ENCODE measurements at places on chromosomes 4 and X.

DNA sequence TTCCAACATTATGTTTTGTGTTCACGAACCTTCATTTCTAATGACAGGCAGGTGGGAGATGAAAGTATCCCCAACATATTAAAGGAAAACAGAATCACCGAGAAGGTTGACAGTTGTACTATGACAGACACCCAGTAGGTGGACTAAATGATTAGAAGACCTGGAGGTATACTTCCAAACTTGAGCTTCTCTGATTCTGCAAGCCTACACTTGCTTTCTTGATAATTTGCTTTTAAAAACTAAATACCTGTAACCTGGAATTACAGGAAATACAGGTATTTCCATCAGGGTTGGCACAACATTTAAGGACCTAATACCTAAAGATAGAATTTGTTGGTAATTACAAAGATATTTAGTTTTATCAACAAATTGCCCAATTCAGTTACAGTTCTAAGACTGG, 43.4 kb downstream of the C4orf51 start:
- DNase-seq, result no peak

- no peak for DNase-seq
Measured at GRCh38 chr4:183118585-183118984, 19.5 kb downstream of the WWC2 start.

- no peak for DNase-seq
Measured at GRCh38 chr4:156158747-156159146, 205.1 kb upstream of the CTSO start.

- no peak for DNase-seq
Measured at GRCh38 chr4:20506827-20507226, 193.4 kb upstream of the PACRGL start.

DNA sequence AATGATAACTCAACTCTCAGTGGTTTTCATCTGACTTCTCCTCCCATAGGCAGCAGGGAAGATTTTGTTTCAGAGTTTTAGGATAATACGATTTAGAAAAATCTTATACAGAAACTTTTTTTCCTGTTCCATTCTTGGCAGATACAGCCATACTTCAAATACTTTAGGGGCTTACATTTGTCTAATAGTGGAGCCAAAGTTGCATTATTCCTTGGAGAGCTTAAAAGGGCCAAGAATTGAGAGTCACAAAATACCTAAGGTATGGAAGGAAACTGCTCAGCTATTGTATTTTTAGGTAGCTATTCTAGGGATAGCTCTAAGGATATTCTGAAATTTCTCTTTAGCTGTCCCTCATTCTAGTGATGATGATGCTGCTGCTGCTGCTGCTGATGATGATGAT, 132.9 kb upstream of the PTCHD1 start:
- DNase-seq, result no peak

DNA sequence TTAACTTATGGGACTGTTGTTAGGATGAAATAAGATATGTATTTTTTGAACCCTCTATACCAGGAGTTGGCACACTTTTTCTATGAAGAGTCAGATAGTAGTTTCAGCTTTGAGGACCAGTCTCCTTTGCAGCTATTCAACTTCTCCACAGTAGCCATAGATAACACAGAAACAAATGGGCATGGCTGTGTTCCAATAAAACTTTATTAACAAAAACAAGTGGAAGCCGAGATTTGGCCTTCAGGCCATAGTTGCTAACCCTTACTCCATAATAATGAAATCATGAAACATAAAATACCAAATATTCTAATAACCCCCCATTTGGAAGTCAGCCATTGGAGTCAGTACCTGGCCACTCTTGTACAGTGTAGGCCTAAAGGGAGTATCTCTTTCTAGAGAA, 30.6 kb downstream of the ARX start:
- DNase-seq, result no peak

Measured in activated CD4-positive, alpha-beta T cell treated with anti-CD3 and anti-CD28 coated beads, Interleukin-2, amount 50 U/mL, for 24 hours (primary cell).